ENCODE measurements at places on chromosomes 1 and 21. TPM values are rescaled to one million over a fixed set of nuclear protein-coding genes. Genes with fewer than 3 reads are reported as not detected.

Gene VAV3
- polyA plus RNA-seq, result 5.1 TPM

Gene TMCO4
- 1.9 TPM for polyA plus RNA-seq

Gene CD247
- 0.53 TPM for polyA plus RNA-seq

Gene AKNAD1
- polyA plus RNA-seq, result 1.7 TPM

Gene MNDA
- 4.0 TPM for polyA plus RNA-seq

Gene EPHX1
- 30.4 TPM for polyA plus RNA-seq

Gene KLHDC9
- 0.32 TPM for polyA plus RNA-seq

Gene RNU1-4
- polyA plus RNA-seq, result not detected

Gene TMIGD3
- 0.83 TPM for polyA plus RNA-seq

Gene ALPL
- 12.1 TPM for polyA plus RNA-seq

Gene AADACL3
- not detected for polyA plus RNA-seq

Gene RIPPLY3
- polyA plus RNA-seq, result 0.11 TPM

Gene OR2M3
- polyA plus RNA-seq, result not detected

Gene GPR37L1
- 0.32 TPM for polyA plus RNA-seq

Gene BACE2
- 33.0 TPM for polyA plus RNA-seq

Gene MSH4
- polyA plus RNA-seq, result 0.83 TPM
